Fibroblast of skin of left biceps (primary cell): ENCODE measurements at places on chromosomes 11 and 22.

DNA sequence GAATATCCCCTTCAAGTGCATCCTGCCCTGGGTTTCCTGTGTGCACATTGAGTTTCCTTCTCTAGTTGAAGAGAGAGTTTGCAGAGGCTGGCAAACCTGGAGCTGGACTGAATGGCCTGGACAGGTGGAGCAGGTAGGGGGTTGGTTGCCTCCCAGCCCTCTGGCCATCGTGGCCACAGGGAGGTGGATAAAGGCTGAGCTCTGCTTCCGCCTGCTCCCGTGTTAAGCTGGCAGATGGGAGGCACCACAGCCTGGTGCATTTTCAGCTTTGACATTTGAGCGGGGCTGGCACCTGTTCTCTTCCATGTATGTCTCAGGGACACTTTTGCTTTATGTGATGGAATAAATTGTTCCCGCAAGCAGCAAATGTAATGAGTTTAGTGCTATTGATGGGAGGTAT lies 11.1 kb downstream of the MICAL2 start:
- no peak for DNase-seq

- DNase-seq = no peak
Measured at GRCh38 chr11:100528872-100529416, 158.1 kb upstream of the ARHGAP42 start.

DNA sequence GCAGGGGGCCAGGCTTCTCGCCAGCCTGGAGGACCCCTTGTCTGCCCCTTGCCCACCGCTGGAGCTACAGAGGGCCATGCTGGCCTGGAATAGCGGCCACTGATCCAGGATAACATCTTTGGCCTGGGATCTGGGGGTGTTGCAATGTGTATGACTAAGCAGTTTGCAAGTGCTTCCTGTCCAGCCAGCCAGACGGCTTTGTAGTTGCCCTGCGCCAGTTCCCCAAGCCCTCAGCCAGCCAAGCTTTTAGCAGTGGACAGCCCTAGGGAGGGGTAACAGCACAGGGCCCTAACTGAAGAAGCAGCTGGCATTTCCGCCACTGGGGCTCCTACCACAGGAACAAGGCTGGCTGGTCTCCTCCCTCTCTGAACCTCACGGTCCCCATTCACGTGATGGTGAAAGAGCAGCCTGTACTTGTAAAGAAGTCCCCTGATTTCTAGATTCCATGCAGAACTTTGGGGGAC lies 32.1 kb downstream of the UQCR10 start:
- DNase-seq = no peak

DNA sequence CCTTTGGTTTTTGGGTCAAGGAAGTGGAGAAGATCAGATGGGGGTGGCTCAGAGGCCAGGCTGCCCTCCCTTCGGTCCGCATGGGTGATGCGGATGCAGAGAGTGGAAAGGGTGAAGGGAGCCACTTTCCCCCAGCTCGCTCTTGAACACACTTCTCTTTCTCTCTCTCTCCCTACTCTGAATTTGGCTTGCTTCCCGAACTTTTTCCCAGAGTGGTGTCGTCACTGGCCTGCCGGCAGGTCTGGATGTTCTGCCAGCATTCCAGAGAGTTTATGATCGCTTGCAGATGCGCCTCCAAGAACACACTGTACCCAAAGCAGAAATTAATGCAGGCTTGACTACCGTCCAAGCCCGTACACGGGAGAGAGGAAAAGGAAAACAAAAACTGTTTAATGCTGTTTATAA lies 103.2 kb downstream of the ZBTB16 start:
- peak; percentile 99 for DNase-seq

DNA sequence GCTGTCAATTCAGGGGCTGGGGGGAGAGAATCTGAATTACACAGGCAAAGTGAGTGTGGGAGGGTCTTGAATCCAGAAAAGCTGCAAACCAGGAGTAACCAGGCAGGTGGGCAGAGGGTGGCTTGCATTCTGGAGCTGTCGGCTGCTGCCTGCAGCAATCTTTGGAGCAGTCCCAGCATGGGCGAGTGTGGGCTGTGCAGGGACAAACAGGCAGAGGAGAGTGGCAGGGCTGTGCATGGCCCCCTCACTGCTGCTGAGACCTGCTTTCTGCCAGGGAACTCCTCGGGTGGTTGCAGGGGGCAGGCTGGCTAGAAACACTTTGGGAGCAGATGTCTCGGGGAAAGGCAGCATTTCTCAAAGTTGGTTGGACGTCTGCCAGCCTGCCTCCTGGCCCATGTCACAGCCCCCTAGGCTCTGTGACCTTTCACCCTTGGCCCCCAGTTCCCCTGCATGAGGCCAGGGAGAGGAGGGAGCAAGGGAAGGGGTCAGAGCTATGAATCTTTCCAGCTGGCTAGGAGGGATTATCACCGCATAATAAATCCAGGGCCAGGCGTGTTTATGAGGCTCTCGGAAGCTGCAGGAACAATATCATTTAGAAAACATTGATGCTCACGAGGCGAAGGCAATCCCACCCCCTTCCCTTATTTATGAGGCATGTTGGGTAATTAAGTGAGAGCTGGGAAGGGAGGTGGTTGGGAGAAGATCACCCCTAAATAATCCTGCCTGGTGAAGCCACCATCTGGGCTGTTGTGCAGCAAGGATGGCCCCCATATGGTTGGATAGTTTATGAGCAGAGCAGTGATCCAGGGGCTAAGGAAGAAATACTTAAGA lies 212.3 kb upstream of the NCAM1 start:
- no peak for DNase-seq

GRCh38 chr11:122187373-122188165 lies 71.6 kb upstream of the BLID start:
- DNase-seq = no peak

- DNase-seq = no peak
Measured at GRCh38 chr11:119727523-119728151, 1.4 kb downstream of the NECTIN1 start.

DNA sequence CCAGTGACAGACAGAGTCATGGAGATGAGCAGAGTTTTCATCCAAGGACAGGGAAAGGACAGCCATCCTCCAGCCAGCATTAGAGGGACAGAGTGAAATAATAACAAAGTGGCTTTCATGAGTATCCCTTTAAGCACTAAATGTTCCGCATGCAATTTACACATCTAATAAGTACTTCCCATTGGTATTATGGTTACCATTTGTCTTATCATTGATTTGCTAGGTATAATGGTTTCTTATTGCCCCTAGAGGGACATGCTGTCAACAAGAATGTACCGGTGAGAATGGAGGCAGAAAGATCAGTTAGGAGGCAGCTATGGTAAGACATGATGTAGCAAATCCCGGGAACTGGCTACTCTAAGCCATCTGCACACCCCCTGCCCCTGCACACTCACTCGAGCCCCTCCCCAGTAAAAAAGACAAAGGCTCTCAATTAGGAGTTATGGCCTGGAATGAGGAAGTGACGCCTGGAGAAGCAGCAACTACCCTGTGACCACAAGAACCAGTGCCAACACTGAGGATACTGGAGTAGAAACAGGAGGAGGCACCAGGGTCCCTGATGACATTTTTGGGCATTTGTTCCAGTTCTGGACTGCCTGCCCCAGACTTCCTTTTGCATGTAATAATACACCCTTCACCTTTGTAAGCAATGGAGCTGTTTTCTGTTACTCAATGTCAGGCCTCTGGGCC lies 30.2 kb upstream of the HMGXB4 start:
- no peak for DNase-seq

GRCh38 chr11:12287374-12288211 lies 89.8 kb upstream of the PARVA start:
- DNase-seq = peak; percentile 96

DNA sequence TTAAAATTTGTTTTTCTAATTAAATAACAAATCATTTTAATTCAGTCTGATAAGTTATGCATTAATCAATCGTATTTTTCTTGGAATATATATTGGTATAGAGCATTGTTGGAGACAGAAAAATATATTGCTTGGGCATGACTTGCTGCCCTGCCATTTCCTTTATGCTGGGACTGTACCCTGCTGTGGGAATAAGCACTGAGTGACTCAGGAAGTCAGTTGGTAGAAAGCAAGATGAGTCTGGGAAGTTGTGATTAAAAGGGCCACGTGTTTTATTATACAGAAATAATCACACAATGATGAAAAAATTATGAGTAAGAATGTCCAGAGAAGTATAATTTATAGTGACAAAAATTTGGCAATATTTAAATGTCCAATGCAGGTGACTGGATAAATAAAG lies 139.5 kb downstream of the KIF18A start:
- DNase-seq = no peak

- no peak for DNase-seq
Measured at GRCh38 chr11:20089367-20089766, 70.9 kb downstream of the DBX1 start.

GRCh38 chr22:37379085-37379484 lies 48.2 kb downstream of the ELFN2 start:
- DNase-seq = no peak

- DNase-seq = no peak
Measured at GRCh38 chr22:36571991-36572390, 43.0 kb upstream of the EIF3D start.

- no peak for DNase-seq
Measured at GRCh38 chr22:44411226-44412135, 86.6 kb downstream of the RTL6 start.

GRCh38 chr11:96317571-96317970 lies 25.4 kb downstream of the MAML2 start:
- DNase-seq = no peak

DNA sequence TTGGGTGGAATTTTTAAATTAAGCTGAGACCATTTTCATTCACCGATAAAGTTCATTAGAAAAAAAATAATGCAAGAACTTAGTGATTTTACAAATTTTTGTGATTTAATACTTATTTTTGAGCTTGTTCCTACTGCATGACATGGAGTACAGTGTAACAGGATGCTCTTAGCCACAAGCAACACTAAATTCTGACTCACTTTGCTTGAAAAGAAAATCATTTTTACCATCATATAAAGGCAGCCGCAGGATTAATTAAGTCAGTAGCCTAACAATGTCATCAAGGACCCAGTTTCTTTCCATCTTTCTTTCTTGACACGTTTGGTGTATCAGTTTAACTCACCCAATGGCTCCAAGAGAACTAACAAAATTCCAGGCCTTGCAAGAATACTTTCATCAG lies 540.3 kb upstream of the LUZP2 start:
- no peak for DNase-seq

GRCh38 chr22:26671317-26672059 lies 14.1 kb downstream of the MIAT start:
- no peak for DNase-seq

GRCh38 chr11:112655371-112655770 lies 305.8 kb upstream of the NCAM1 start:
- DNase-seq = peak; percentile 64

GRCh38 chr11:73395297-73396208 lies 19.4 kb downstream of the RELT start:
- no peak for DNase-seq

DNA sequence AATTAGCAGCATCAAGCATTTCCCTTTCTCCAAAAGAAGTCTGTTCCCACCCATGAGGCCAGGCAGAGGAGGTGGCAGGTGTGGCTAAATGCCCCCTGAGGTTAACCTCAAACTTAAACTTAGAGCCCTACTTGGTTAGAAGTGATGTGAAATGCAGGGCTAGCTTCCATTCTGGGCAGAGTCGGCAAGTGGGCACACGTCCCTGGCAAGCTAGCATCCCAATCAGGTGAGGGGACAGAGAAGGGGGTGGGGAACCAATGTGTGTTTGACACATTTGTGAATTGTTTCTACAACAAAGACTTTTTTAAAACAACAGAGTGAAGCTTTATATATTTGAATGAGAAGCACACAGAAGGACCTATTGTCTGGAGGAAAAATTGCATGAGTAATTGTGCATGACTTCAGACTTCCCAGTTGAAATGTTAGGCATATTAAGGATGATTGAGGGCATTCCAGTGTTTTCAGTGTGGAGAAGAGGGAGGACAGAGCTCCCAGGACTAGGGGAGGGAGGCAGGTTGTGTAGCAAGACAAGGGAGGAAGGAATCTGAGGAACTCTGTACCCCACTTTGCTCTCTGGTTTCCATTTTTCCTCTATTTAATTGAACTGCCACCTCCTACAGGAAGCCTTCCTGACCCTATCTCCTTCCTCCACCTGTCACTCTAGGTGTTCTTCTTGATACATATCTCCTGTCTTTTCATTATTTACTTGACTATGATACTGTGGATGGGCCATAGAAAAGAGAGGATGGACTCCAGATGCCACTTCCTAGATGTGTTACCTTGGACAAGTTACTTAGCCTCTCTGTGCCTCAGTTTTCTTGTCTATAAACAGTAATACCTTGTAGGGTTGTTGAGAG lies 83.3 kb upstream of the PICALM start:
- DNase-seq = no peak

DNA sequence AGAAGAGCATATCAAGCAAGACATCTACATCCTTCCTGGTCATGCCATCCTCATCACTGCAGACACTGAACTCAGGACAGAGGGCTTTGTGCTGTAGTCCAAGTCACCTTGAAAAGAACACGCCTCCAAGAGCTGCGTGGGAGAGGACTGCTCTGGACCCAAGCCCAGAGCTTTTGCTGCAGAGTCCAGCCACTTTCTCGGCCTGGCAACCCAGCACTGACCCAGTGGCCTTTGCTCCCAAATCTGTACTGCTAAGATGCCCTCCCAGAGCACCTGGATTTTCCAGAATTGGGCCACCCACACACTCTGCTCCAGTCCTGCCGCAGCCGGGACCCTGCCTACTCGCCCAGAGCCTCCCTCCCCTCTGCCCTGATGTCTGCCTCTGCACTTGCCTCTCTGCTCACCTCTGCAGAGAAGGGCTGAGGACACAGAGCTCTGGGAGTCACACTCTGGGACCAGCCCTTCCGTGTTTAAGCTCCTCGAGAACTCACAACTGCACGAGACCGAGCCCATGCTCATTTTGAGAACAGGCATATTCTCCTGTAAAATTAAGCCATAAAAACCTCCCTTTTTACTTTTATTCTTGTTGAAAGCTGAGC lies 83.8 kb upstream of the CSNK2A3 start:
- DNase-seq = no peak

DNA sequence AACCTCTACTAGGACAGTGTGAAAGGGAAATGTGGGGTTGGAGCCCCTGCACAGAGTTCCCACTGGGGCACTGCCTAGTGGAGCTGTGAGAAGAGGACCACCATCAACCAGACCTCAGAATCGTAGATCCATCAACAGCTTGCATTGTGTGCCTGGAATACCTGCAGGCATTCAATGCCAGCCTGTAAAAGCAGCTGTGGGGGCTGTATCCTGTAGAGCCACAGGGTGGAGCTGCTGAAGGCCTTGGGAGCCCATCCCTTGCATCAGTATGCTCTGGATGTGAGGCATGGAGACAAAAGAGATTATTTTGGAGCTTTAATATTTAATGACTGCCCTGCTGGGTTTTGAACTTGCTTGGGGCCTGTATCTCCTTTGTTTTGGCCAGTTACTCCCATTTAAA lies 46.3 kb downstream of the PGR start:
- DNase-seq = no peak

DNA sequence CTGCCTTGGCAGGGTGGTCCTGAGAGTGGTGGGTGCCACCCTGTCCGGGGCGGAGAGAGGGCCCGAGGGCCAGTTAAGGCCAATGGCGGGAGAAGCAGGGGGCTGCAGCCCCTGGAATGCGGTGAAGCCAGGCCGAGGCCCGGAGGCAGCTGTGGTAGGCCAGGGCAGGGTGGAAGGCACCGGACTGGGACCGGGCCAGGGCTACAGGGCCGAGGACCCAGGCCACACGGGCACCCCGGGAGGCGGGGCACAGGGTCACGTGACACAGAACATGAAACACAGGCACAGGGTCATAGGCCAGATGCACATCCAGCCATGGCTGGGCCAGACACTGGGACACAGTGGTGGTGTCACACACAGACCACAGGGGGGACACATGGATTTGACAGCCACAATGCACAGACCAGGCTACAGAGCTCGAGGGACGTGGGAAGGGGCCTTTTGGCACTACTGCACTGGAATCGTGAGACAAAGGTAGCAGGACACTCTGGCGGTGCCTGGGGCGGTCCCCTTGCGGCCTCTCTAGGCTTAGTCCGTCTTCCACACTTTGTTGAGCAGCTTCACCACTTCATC lies 2.8 kb downstream of the SLC25A1 start:
- DNase-seq = no peak

GRCh38 chr22:49767355-49768062 lies 60.2 kb downstream of the BRD1 start:
- no peak for DNase-seq
